ENCODE measurements at places on chromosomes 1 and 21.

GRCh38 chr1:241022366-241022765 is 334.6 kb downstream of the RGS7 start:
- no peak for DNase-seq

DNA sequence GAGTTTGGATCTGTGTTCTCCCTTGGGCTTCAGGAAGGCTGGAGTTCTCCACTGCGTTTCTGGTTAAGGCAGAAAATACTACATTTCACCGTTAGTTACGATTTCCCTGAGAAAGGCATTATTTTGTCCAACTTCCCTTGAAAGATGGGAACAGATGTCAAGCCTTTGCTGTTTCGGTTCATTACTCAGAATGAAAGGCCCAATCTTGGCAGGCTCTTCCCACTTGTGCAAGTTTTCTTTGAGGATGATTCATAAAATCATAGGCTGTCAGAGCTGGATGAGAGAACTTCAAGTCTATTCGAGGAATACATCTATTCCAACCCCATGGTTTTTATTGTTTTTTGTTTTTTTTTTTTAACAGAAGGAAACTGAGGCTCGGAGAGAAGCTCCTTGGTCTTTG is 205.2 kb downstream of the GRIK3 start:
- DNase-seq = no peak

DNA sequence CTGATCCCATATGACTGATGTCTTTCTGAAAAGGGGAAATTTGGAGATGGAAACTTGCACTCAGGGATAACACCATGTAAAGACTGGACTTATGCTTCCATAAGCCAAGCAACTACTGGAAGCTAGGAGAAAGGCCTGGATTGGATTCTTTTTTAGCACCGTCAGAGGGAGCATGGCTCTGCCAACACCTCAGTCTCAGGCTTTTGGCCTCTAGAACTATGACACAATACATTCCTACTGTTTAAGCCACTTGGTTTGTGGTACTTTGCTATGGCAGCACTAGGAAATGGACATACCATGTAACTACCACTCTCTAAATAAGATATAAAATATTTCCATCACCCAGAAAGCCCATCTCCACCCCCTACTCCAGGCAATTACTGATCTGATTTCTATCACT is 139.7 kb downstream of the CYYR1 start:
- no peak for DNase-seq

DNA sequence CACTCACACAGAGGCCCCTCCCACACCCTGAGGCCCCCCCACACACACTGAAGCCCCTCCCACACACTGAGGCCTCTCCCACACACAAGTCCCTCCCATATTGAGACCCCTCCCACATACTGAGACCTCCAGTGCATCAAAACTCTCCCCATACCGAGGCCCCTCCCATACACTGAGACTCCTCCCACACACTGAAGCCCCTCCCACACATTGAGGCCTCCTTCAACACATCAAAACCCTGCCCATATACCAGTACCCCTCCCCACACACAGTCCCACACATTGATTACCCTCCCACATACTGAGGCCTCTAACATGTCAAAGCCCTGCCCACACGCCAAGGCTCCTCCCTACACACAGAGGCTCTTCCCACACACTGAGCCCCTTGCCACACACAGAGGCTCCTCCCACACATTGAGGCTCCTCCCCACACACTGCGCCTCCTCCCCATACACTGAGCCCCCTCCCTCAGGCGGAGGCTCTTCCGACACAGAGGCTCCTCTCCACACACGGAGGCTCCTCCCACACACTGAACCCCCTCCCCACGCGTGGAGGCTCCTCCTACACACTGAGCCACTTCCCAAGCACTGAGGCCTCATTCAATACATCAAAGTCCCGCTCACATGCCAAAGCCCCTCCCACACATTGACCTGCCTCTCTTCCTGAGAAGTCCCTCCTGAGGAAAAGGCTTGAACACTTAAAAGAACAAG is 392.3 kb downstream of the CAMTA1 start:
- no peak for DNase-seq

DNA sequence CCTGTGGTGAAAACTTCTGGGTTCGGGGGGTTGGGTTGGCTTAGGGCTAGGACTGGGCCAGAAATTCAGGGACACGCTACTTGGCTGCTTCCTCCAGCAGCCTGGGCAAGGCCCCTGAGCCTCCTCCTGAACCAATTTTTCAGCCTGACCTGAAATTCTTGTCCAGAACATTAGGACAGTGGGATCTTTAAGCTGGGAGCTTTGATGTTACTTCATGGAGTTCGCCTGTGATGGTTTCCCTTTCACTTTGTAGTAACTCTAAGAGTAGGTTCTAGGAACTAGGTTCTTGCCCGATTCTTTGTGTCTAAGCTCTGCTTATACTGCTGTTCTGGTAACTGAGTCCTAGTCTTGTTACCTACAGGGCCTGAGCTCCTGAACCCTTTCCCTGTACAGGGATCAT is 75.3 kb downstream of the S1PR1 start:
- no peak for DNase-seq

- peak; percentile 64 for DNase-seq
Observed at GRCh38 chr1:12157366-12158231, 9.2 kb upstream of the TNFRSF1B start.

- DNase-seq = no peak
Observed at GRCh38 chr1:12426030-12426429, 192.0 kb downstream of the DHRS3 start.

GRCh38 chr1:78292361-78292760 is 198.4 kb upstream of the PTGFR start:
- no peak for DNase-seq

GRCh38 chr1:19023787-19024186 is 67.3 kb upstream of the IFFO2 start:
- DNase-seq = no peak

DNA sequence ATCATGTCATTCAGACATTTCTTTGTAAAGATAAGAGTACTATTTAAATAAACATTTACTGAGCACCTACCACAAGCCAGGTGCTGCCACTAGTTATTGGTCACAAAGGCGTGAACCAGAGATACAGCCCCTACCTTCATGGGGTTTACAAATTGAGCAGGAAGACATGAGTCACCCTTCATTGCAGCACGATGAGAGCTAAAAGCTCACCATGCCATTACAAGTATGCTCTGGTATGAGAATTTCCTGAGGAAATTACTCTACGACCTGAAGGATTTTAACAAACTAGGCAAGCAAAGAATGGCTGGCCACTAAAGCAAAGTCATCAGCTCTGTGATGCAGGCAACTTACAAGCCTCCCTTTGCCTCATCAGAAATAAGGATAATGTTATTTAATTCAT is 346.8 kb downstream of the BRINP2 start:
- no peak for DNase-seq

GRCh38 chr1:18526436-18527275 is 45.9 kb downstream of the KLHDC7A start:
- no peak for DNase-seq

DNA sequence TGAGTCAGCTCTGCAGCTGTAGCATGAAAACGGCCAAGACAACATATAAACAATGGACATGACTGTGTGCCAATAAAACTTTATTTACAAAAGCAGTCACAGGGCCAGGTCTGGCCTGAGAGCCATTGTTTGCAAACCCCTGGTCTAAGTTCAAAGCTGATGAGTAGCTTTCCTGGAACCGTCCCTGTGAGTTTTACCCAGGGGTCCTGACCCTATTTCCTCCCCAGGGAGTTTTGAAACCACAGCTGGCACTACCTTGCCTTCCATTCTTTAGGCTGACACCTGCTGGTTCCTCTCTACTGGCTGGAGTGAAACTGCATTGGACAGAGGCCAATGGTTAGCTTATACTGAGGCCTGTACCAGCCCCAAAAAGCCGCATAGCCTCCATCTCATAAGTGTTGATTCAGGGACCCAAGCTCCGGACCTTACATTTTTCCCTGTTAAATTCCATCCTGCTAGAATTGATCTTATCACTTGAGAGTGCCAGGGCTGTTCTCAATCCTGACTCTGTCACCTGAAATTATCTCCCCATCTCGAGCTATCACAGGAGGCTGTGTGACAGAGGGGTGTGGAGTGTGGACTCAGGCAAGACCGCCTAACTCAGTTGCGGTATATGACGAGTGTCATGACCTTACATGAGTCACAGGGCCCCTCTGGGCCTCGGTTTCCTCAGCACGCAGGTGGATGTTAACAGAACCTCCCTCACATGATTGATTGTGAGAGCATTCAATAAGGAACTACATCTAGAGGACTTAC is 343.6 kb downstream of the NPHP4 start:
- no peak for DNase-seq

GRCh38 chr1:23807453-23807852 is 6.9 kb upstream of the GALE start:
- DNase-seq = no peak

DNA sequence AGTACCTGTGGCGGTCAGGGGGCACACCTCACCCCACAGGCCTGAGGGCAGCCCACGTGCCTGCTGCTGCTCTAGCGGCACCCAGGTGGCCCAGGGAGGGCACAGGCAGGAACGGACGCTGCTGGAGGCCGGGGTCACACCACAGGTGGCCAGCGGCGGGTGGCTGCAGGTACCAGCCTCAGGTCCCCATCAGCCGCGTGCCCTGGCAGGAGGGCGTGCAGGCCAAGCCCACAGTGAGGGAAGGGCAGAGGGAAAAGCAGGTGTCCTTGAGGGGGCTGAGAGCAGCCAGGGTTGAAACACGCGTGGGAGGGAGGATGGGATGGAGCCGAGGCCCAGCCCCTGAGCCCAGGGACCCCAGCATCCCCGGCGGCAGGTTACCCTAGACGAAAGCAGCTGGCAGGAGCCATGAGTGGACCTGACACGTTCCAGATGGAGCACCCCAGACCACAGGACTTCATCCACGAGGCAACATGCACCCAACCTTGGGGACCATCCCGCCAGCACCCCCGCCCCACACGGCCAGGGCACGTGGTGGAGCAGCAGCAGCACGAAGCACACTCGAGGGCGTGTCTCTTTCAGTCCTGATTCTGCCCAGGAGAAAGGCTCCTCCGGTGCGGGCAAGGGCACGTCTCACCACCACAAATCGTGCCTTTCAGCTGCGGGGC is 3.7 kb downstream of the SLC19A1 start:
- DNase-seq = peak; percentile 7

- DNase-seq = no peak
Observed at GRCh38 chr1:218933513-218933912, 240.2 kb upstream of the LYPLAL1 start.

DNA sequence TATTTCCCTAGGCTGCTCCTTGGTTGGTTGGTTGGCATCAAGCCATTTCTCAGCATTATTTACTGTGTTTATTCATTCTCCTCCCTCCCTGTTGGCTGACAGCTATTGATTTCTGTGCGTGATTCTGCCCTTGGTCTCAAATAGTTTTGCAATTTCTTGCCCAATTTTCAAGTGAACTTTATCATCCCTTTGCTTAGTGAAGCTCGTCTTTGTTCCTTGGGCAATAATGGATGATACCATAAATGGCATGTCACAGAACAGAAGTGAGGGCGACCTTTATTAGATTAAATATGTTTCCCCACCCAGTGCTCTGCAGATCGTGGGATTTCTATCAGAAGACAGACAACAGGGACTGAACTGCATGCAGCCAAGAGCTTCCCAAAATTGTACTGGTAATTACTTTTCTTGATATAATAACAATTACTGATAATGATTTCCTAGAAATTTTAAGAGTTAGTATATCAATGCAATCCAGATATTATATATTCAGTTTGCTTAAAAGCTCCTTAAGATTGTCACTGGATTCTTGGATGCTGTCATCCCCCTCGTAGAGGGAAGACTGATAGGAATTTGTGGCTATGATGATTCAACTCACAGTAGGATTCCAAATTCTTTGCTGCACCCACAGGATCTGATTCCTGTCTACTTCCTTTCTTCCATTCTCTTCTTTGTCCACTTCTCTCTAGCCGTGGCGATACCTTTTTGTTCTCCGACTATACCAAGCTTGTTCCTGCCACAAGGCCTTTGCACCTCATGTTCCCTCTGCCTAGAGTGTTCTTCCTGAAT is 122.1 kb upstream of the KAZN start:
- DNase-seq = no peak
